Thymus (tissue), 14 donors: ENCODE measurements at places on chromosomes 12 and 14. TPM values are rescaled to one million over a fixed set of nuclear protein-coding genes. Genes with fewer than 3 reads are reported as not detected.

Gene FOXG1
- 1.9 TPM for total RNA-seq

GRCh38 chr14:100424504-100425428 lies 101.6 kb downstream of the SLC25A47 start:
- no peaks in the 10 kb centered on the region for H3K36me3 ChIP-seq
- no peak overlapping the region for H3K27ac ChIP-seq

Gene LTB4R
- total RNA-seq = 4.4 TPM

DNA sequence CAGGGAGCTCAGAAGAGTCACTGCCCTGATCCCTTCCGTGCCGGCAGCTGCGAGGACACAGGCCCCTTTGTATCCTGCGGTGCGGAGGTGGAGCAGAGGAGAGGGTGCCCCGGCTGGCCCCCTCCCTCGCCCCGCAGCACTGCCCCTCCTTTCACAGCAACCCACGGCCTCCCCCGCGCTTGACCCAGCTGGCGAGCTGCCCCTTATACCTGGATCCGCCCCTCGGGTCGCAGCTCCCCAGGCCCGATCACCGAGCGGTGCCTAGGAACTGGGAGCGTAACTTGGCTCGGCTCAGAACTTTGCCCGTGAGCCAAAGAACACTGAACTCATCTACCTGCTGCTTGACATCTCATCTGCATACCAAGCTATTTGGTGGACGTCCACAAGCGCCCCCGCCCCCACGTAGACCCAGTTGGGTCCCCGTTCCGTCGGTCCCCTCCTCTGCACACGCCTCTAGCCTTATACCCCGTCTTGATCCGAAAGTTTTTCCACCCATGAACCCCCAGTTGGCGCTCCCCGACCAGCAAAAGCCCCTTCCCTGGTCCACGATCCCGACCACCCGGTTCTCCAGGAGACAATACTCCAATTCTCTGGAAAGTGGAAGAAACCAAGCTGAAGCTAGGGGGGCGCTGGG lies 697 bp upstream of the DNAJC14 start:
- H3K4me3 ChIP-seq = peak overlapping the region; percentile 93
- H3K27ac ChIP-seq = peak overlapping the region; percentile 95
- no peaks in the 10 kb centered on the region for H3K27me3 ChIP-seq
- no peak for DNase-seq

DNA sequence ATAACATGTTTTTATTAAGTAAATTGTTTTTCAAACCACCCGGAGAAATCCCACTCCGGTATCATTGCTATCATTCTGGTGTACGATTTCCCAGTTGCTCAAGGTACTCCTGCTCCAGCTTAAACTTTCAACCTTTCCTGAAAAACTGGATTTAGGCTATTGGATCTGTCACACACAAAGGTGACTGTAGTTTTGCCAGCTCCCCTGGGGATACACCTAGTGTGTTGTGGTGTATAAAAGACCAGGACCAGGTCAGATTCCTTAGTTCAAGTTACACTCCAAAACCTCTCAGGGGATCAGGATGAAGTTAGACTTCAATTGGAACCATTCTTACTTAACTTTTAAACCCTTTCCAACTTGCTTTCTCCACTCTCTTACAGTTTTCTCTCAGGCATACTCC lies 303.9 kb downstream of the NOVA1 start:
- H3K4me1 ChIP-seq = no peaks in the 10 kb centered on the region
- H3K27me3 ChIP-seq = no peaks in the 10 kb centered on the region
- no peak overlapping the region for H3K4me3 ChIP-seq
- no peaks in the 10 kb centered on the region for H3K36me3 ChIP-seq

Gene AQP6
- total RNA-seq = not detected

Gene AKAP3
- total RNA-seq = 0.76 TPM

Gene FITM1
- 0.80 TPM for total RNA-seq

GRCh38 chr14:52275372-52275771 lies 7.9 kb downstream of the PTGDR start:
- no peak overlapping the region for H3K27ac ChIP-seq
- no peaks in the 10 kb centered on the region for H3K36me3 ChIP-seq
- H3K4me3 ChIP-seq = no peak overlapping the region

DNA sequence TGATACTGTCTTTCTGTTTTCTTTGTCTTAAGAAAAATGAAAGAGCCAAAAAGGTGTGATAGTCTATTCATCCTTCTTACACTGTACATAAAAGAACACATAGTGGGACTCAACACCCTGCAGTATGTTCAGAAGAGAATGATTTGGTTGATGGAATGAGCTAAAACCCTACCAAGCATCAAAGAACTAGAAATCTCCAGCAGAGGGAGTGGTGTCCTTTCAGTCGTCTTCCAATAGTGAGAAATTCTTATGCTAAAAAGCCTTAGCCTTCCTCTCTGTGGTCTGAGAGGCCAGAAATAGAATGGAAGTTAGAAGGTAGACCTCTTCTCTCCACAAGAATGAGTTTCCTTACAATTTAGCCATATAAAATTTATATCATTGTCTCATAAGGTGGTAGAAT lies 393.4 kb upstream of the SEL1L start:
- no peak for DNase-seq
- H3K4me1 ChIP-seq = no peaks in the 10 kb centered on the region
- H3K36me3 ChIP-seq = no peaks in the 10 kb centered on the region
